NCI-H187 (cell line): ENCODE measurements at places on chromosomes 16 and 17.

- no peak for DNase-seq
These were observed 22.3 kb upstream of the PABPN1L start for GRCh38 chr16:88888461-88889387.

DNA sequence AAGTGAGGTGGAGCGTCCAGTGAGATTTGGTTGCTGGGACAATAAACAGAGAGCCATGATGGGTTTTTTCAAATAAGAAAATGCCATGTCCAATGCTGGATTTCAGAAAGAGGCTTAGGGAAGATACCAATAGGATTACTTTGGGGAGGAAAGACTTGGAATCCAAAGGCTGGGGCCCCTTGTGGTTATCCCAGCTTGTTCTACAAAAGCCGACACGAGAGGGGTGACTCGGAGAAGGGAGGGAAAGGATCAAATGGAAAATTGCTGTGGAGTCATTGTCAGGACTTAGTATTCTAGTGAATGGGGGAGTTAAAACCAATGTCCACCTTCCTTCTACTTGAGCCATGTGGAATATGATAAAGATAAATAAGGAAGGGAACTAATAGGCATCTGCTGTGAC lies 305.5 kb downstream of the SOX9 start:
- DNase-seq: no peak

- no peak for DNase-seq
These were observed 3.4 kb upstream of the OR4D1 start for GRCh38 chr17:58144801-58145200.

DNA sequence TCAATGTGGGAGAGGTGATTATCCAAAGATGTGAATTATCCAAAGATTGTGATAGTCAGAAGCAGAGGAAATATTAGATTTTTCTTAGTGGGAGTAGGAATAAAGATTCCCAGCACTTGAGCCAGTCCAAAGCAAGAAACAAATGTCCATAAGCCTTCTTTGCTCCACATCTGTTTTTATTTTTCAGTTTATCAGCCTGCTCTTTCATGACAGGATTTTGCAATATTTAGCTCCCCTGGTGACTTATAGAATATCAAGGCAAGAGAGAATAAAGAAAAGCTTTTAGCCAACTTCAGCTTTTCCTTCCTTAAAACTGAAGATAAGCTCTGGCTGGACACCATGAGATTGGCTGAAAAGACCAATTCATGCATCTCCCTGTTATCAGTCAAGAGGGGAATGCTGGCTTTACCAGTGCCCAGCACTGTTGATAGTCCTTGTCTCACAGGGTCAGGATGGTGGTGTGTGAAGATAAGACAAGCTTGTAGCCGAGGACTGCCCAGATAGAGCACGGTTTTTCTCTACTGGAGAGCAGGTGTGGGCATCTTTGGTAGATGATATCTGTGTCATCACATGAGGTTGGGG lies 706.5 kb downstream of the KCNJ2 start:
- DNase-seq: no peak

- no peak for DNase-seq
These were observed 6.0 kb downstream of the DDX19B start for GRCh38 chr16:70304892-70305448.

DNA sequence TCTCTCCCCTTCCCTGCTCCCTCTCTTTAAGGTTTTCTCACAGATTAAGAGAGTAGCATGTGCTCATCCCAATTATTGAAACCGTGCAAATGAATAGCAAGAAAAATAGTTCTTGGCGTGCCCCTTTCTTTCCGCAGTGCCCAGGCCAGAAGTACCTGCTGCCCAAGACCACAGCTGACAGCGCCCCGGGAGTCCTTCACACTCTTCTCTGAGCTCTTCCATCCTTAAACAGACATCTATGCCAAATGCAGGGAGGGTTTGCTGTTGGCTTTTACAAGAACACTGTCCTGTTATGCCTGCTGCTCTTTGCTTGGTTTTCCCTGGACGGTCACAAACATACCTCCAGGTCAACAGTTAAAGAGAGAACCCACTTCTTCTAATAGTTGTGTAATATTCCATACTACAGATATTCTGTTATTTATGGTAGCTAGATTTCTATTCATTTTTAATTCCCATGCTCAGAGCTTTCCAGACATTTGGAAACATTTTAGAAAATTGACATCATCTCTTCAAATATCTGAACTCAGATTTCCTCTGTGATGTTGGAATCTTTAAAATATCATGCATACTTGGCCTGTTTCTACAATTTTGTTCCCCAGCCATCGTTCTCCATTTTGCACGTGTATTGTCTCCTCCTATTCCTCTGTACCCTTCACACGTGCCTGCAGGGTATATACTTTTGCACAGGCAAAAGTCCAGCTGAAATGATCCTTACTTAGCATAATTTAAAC lies 416.7 kb downstream of the WWOX start:
- no peak for DNase-seq

GRCh38 chr16:84117494-84117843 lies 727 bp upstream of the MBTPS1 start:
- DNase-seq: no peak

DNA sequence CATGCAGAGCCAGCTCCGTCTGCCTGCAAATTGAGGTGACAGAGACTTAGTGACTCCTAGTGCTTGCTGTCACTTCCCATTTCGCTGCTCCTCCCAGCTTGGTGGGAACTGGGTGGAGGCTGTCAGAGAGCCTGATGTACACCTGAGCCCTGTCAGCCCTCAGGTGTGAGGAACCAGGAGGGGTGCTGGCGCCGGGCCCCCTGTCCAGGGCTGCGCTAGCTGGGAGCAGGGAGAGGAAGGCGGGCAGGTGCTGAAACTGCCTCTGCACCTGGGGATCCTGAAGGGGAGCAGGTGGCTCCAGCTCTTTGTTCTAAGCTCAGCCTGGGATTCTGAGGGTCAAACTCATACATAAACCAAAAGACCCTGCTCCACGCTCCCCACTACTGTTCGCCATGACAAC lies 10.8 kb upstream of the WSCD1 start:
- DNase-seq: no peak

DNA sequence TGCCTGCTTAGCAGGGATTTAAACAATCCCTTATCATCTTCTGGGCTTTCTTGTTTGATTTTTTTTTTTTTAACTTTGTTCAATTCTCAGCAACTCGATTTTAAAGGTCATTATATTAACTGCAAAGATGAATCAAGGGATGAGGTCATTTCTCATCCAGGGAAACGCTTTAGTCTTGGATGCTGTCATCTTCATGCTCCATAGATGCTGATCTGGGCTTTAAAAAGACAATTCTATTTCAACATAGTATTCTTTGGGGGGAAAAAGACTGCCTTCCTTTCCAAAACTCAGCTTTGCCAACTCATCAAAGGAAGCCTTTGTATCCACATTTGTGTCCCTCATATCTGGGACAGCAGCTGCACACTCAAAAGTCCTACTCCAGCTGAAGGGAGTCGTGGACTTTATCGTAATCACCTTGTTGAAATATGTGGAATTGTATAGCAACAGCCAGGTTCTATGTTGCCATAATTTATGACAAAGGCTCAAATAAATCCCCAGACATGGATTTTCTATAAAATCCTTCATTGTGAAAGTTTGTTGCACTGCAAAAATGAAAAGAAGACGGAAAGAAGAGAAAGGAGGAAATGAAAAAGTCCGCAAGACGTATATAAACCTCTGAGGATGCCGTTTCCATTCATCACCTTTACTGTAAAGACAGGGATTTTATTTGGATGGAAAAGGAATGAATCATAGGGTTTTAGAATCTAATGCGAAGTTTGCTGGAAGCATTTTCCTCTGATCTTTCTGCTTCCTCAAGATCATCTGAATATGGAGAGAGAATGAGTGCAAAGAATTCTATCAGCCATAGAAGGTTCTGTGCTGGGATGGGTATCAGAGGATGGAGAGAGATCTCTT lies 48.6 kb upstream of the XYLT1 start:
- no peak for DNase-seq
